Sigmoid colon (tissue), 7 donors: ENCODE measurements at places on chromosomes 12 and 14. TPM values are rescaled to one million over a fixed set of nuclear protein-coding genes. Genes with fewer than 3 reads are reported as not detected.

Gene DPY19L2
- 11.1 TPM for total RNA-seq

Gene COQ10A
- total RNA-seq, result 21.2 TPM

Gene CLEC7A
- total RNA-seq, result 8.9 TPM

Gene RTL1
- total RNA-seq, result not detected

GRCh38 chr14:98608071-98609060 lies 663.6 kb downstream of the BCL11B start:
- H3K36me3 ChIP-seq, result no peaks in the 10 kb centered on the region
- H3K4me3 ChIP-seq, result no peak overlapping the region
- H3K27me3 ChIP-seq, result no peaks in the 10 kb centered on the region

DNA sequence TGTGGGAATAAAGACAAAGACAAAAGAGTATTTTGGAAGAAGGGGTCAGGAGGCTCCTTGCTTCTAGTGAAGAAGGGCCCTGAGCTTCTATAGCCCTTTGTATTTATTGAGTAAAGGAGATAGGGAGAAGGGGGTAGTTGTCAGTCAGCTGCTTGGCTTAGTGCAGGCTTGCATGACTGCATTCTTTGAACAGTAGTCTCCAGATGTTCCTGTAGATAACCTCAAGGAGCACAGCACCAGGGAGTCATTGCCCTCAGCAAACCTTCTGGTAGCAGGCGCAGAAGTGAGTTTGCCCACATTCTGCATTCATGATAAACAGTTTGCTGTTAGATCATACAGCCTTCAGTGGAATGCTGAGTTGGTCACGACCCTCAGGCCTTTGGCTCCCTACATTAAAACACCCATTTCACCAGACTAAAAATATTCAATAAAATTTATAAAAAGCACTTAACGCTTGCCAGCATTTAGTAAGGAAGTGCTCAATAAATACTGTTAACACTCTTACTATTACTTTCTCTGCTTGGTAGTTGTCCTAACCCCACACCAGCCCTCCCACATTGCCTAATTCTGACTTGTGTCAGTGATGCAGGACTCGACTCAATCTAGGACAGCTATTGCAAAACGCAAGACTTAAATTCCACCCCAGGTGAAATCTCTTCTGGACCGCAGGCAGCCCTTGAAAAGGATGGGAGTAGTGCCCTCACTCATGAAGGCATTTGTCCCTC lies 3.0 kb upstream of the DHRS4 start:
- H3K4me1 ChIP-seq, result peaks cover 26% of the 10 kb centered on the region
- H3K27me3 ChIP-seq, result no peaks in the 10 kb centered on the region
- H3K36me3 ChIP-seq, result peaks cover under 1% of the 10 kb centered on the region
- H3K27ac ChIP-seq, result no peak overlapping the region
- DNase-seq, result no peak
- no peak overlapping the region for H3K4me3 ChIP-seq

DNA sequence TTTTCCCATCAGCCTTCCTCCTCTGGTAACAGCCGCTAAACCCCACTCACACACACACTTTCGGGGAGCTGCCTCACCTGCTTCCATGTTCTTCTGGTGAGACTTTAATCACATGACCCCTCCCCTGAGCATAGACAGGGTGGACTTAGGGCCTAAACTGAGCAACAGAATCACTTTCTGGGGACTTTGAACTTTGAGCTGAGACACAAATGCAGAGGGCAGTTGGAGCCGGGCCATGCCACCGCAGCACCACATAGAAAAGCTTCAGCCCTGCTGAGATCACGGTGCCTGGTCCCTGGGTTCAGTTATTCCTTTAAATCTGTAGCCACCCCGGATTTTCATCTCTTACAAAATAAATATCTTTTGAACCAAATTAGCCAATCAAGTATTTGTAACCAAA lies 18.4 kb upstream of the MAP3K9 start:
- H3K4me3 ChIP-seq, result no peak overlapping the region
- no peak for DNase-seq
- H3K27me3 ChIP-seq, result no peaks in the 10 kb centered on the region
- peaks cover 3% of the 10 kb centered on the region for H3K4me1 ChIP-seq

- H3K27me3 ChIP-seq, result no peaks in the 10 kb centered on the region
- H3K4me3 ChIP-seq, result no peak overlapping the region
- peaks cover 78% of the 10 kb centered on the region for H3K4me1 ChIP-seq
- peak overlapping the region; percentile 89 for H3K27ac ChIP-seq
These were observed 107.3 kb downstream of the CRADD start for GRCh38 chr12:93784339-93785086.

DNA sequence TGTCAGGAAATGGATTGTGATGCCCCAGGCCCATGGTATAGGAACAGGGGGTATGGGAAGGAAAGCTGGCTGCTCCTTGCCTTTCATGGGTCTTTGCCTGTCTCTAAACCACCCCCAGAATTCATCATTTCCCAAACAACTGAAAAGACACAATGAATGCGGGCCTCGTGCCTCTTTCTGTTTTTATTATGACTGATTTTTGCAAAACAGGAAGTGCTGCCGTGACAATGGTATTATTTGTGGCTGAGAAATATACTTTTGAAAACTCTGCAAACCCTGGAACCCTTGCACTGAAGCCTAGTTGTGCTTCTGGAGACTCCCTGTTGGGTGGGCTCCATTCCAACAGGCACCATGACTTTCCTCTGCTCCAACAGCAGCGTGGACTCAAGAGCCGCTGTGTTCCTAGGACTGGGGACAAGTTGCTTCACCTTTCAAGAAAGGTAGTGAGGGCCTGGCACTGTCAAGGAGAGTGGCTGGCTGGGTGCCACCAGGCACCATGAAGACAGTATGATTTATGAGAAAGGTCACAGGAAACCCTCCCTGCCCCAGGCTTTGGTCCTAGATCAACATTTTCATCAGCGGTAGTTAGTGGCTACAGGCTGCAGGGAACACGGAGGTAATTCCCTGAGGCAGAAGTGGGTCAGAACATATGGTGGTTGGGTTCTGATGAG lies 4.8 kb upstream of the DGLUCY start:
- no peaks in the 10 kb centered on the region for H3K27me3 ChIP-seq
- H3K4me3 ChIP-seq, result no peak overlapping the region
- peak; percentile 72 for DNase-seq
- H3K27ac ChIP-seq, result peak overlapping the region; percentile 77

DNA sequence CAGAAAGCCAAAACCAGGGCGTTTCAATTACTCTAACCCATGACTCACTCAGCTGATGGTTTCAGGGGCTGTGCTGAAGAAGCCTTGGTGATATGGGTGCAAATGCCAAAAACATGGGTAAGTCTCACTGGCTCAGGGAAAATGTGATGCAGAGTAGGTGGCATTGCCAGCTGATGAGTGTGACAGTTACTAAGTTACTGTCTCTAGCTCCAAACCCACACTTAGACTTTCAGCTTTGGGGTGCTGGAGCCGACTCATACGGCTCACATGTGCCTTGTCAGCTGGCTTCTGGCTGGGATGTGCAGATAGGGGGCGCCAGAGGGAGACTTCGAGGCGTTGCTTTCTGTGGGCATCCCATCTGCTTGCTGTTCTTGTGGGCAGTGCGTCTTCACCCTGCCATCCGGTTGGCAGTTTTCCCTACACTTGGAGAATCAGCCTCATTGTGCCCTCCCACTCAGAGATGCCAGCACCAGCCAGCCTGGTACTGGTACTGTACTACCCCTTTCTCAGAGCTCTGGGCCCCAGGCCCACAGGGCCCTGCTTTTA lies 11.1 kb upstream of the KRT7 start:
- no peaks in the 10 kb centered on the region for H3K36me3 ChIP-seq
- no peak overlapping the region for H3K27ac ChIP-seq
- peak; percentile 66 for DNase-seq
- H3K27me3 ChIP-seq, result peaks cover 5% of the 10 kb centered on the region

- peak overlapping the region; percentile 88 for H3K27ac ChIP-seq
- peaks cover 98% of the 10 kb centered on the region for H3K4me1 ChIP-seq
- H3K36me3 ChIP-seq, result no peaks in the 10 kb centered on the region
- DNase-seq, result no peak
- H3K4me3 ChIP-seq, result no peak overlapping the region
- no peaks in the 10 kb centered on the region for H3K27me3 ChIP-seq
These were observed 124.3 kb downstream of the ZFP36L1 start for GRCh38 chr14:68668531-68668930.

GRCh38 chr12:96321941-96322340 lies 78.3 kb downstream of the CDK17 start:
- DNase-seq, result no peak
- no peaks in the 10 kb centered on the region for H3K27me3 ChIP-seq
- no peak overlapping the region for H3K27ac ChIP-seq
- H3K4me1 ChIP-seq, result no peaks in the 10 kb centered on the region

GRCh38 chr12:59619461-59620240 lies 23.8 kb downstream of the SLC16A7 start:
- no peak overlapping the region for H3K27ac ChIP-seq
- H3K36me3 ChIP-seq, result no peaks in the 10 kb centered on the region
- no peak overlapping the region for H3K4me3 ChIP-seq
- DNase-seq, result no peak
- peaks cover 13% of the 10 kb centered on the region for H3K4me1 ChIP-seq

- DNase-seq, result no peak
- no peak overlapping the region for H3K4me3 ChIP-seq
- H3K27ac ChIP-seq, result no peak overlapping the region
- H3K27me3 ChIP-seq, result peaks cover 3% of the 10 kb centered on the region
- no peaks in the 10 kb centered on the region for H3K4me1 ChIP-seq
These were observed 60.8 kb upstream of the C14orf180 start for GRCh38 chr14:104518659-104519350.

GRCh38 chr12:92096346-92097136 lies 49.1 kb downstream of the BTG1 start:
- no peak for DNase-seq
- no peaks in the 10 kb centered on the region for H3K4me1 ChIP-seq
- no peaks in the 10 kb centered on the region for H3K36me3 ChIP-seq
- no peak overlapping the region for H3K27ac ChIP-seq

- no peak overlapping the region for H3K4me3 ChIP-seq
- H3K36me3 ChIP-seq, result no peaks in the 10 kb centered on the region
- H3K27me3 ChIP-seq, result no peaks in the 10 kb centered on the region
These were observed 72.5 kb downstream of the PHLDA1 start for GRCh38 chr12:75959060-75959459.

GRCh38 chr12:106446419-106447092 lies 89.0 kb downstream of the POLR3B start:
- no peak overlapping the region for H3K4me3 ChIP-seq
- H3K4me1 ChIP-seq, result no peaks in the 10 kb centered on the region
- peaks cover 9% of the 10 kb centered on the region for H3K36me3 ChIP-seq
- no peak overlapping the region for H3K27ac ChIP-seq
- H3K27me3 ChIP-seq, result no peaks in the 10 kb centered on the region
- DNase-seq, result no peak

DNA sequence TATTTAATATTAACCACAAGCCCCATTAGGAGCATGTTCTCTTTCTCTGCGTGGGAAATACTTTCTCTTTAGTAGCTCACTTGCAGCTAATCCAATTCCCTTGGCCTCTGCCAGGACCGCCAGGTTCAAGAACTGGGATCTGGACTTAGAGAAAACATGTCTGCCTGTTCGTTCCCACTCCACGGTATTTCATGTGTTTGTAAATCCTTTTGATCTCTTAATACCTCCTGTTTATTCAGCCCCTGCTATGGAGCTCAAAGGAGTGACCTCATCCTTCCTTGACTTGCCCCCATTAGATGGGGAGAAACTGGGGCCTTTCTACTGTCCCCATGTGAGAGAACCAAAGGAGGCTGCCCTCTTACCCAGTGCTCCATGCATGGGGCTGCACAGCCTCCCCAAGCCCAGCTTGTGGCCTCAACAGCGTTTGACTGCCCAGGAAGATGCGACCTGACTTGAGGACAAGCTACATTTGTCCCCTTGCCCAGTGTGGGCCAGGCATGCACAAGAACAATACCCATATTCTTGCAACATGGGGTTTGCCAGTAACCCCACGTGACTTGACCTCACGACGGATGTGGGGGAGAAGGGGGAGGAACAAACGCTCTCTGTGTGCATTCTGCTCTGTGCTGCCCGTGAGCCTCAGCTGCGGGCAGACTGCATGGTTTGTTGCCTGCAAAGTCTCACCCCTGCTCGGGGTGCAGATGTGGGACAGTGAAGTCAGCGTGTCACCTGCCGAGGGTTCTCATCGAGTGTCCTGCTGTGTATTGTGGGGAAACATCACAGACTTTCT lies 30.3 kb downstream of the CD9 start:
- peak overlapping the region; percentile 95 for H3K27ac ChIP-seq
- no peaks in the 10 kb centered on the region for H3K27me3 ChIP-seq
- no peaks in the 10 kb centered on the region for H3K36me3 ChIP-seq
